ENCODE measurements at places on chromosomes 3 and 15.

GRCh38 chr3:125109536-125109925 is 53.7 kb upstream of the HEG1 start:
- DNase-seq = no peak

DNA sequence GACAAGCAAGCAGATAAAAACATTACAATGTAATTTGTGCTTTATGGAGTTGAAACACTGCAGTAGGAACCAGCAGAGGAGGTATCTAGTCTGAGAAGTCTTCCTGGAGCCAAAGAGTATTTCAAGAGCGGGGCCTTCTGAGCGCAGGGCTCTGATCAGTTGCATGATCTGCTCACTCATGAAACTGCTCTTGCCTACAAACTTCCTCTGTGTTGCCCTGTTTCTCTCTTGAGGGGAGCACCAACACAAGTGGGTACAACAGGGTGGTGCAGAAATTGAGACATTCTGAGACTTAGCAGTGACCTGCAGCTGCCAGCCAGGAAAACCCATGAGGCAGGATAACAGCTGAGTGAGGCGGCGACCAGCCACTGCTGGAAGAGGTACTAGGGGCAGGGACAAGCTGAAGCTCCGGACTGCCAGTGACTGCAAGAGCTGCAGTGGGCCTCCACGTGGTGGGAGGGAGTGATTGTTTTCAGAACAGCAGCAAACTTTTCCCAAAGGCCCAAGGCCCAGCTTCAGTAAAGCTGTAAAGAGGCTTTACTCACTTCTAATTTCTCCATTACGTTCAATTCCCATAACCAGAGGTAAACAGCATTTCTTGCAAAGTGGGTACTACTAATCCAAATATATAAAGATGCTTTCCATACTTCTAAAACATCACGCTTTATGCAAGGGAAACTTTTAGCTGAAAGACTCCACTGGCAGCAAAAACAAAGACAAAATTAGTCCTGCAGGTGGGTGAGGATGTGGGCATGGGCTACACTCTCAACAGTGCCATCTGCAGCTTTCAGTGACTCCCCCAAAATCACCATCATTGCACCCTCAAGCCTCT is 69.0 kb upstream of the LPP start:
- no peak for DNase-seq

DNA sequence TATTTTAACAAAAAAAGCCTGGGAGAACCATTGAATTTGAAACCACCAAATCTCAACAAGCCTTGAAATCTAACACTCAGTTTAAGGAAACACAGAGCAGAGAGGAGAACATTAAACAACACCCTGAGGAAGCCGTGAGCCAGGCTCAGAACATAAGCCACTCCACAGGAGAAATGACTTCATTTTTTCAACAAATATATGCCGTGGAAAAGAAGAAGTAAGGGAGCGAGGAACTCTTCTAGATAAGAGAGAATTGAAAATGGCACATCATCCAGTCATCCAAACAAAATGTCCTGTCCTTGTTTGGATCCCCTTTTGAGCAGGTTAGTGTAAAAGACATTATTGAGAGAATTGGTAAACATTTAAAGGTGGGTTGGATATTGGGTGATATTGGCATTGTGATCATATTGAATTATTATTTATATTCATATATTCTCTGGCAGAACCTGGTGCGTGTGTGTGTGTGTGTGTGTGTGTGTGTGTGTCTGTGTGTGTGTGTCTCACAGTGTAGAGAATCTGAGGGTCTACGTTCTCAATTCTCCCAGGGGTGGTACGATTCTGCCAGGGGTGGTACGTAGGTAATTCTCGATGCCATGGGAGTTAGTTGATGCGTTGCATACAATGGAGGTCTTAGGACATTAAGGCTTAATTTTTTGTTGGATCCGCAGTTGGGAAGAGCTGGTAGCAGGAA is 94.4 kb downstream of the ST6GAL1 start:
- no peak for DNase-seq

DNA sequence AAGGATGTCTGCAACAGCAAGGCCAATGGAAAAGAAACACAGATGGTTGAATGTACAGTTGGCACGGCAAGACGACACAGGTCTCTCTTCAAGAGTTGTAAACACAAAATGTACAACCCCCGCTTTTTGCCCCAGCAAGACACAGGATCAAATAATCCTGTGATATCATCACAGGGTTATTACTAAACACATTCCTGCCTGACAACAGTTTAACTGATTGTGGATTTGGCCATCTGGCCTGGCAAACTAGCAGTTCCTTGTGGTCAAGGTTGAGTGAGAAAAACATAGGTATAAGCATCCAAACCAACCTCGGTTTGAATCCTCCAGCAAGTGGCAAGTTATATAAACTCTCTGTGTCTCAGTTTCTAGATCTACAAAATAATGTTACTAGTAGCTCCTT is 23.4 kb downstream of the PARP16 start:
- DNase-seq = no peak

- no peak for DNase-seq
These were observed 122.5 kb downstream of the TJP1 start for GRCh38 chr15:29699791-29700190.

DNA sequence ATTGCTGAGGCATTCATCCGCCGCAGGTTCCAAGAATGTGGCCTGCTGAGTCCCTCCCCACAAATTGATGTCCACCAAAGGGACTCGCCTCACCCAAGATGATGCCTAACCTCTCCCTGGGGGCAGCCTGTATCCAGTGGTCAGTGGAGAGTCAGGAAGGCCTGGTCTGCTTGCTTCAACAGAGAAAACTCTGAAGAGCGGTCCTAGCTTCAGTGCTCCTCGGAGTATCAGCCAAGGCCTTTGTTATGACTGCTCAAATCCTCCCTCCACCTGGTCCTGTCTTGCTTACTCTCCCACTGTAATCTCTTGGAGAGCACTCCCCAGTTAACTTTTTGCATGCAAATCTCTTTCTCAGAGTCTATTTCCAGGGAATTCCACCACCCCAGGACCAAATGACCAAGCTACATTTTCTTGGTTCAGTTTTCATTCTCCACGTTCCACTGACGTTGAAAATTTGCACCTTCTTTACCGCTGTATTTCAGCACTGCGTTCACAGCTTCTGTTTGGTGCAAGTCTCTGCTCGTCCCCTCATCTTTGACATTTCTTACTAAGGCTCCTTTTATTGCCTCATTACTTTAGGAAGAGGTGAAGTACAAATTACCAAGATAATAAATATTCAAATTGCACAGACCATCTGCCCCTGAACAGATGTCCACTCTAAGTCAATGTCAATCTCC is 22.3 kb downstream of the CMTM7 start:
- no peak for DNase-seq

DNA sequence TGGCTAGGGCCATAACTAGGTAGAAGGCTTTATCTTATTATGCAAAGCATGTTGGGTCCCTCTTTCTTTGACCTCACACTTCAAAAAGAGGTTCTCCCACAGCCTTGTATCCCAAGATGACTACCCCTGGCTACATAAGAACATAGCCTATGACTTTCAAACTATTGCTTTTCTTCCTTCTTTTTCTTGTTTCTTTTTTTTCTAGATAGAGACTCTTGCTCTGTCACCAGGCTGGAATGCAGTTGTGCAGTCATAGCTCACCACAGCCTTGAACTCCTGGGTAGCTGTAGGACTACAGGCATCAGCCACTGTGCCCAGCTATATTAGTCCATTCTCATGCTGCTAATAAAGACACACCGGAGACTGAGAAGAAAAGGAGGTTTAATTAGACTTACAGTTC is 47.2 kb downstream of the DIPK2A start:
- peak; percentile 81 for DNase-seq

GRCh38 chr3:192834428-192834827 is 83.2 kb downstream of the MB21D2 start:
- no peak for DNase-seq

DNA sequence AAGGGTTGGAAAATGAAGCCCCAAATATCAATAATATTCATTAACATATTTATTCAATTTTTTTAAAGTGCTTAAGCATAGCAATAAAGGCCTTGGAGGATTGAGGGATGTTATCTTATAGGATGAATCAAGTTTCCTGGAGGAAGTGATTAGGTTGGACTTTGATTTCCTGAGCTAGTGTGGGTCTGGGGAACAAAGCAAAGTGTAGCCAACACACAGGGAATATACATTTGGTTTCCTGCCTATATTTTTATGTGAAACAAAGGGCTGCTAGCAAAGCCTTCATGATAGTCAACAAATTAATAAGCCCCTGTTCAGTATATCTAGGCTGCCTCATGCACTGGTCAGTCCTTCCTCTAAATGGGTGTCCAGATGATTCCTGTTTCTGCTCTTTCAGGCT is 261.1 kb upstream of the IL12A start:
- no peak for DNase-seq

DNA sequence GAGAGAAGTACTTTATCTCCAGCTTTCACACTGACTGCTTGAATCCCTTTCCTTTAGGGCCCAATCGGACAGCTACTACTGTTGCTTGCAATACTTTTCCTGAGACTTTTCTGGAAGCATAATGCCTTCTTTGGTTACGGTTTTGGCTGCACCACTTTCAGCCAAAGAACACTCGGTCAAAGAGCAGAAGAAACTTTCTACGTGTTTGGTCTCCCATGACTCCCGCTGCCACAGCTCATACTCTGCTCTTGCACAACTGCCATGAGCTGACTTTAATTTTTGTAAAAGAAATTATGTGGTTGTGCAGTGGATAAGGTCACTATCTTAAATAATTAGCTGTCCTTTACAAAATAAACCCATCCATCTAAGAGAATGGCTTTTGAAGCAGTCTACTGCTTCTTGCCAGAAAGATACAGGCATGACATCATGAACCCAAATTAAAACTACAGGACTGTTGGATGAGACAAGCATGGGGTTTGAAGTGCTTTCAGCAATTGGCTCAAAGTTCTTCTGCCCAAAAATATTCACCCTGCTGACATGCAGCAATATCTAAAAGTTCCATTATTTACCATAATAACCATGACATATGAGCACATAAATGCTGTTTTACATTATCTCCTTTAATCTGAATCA is 42.0 kb downstream of the PROS1 start:
- DNase-seq = no peak

GRCh38 chr15:28977377-28978010 is 91.7 kb downstream of the APBA2 start:
- DNase-seq = peak; percentile 92

- no peak for DNase-seq
These were observed 109.2 kb downstream of the CPNE4 start for GRCh38 chr3:131925571-131925970.

- DNase-seq = no peak
These were observed 41.8 kb downstream of the SLC24A1 start for GRCh38 chr15:65663521-65663920.

GRCh38 chr3:167733961-167734497 is 663 bp downstream of the PDCD10 start:
- no peak for DNase-seq

GRCh38 chr3:107816107-107816506 is 274.7 kb downstream of the CD47 start:
- DNase-seq = no peak

GRCh38 chr15:60960517-60960916 is 268.6 kb downstream of the RORA start:
- DNase-seq = no peak

DNA sequence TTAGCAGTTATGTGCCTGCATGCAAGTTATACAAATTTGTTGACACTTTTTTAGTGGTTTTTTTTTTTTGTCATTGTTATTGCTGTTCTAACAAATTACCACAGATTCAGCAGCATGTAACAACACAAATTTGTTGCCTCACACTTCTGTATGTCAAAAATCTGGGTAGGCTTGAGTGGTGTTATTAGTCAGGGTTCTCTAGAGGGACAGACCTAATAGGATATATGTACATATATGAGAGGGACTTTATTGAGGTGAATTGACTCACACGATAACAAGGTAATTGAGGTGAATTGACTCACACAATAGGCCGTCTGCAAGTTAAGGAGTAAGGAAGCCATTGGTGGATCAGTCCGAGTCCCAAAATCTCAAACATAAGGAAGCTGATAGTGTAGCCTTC is 15.0 kb upstream of the PLSCR1 start:
- DNase-seq = no peak

- DNase-seq = peak; percentile 43
These were observed 172.0 kb downstream of the STT3B start for GRCh38 chr3:31704591-31705179.

- no peak for DNase-seq
These were observed 979 bp upstream of the ZNF621 start for GRCh38 chr3:40523781-40524180.

- no peak for DNase-seq
These were observed at the start of gene MAP4 for GRCh38 chr3:48016301-48016973. Gene MAP4, minus strand, starts transcription at chr3:48016416. Its CDS starts 17,556 bp downstream, at chr3:47998860.

DNA sequence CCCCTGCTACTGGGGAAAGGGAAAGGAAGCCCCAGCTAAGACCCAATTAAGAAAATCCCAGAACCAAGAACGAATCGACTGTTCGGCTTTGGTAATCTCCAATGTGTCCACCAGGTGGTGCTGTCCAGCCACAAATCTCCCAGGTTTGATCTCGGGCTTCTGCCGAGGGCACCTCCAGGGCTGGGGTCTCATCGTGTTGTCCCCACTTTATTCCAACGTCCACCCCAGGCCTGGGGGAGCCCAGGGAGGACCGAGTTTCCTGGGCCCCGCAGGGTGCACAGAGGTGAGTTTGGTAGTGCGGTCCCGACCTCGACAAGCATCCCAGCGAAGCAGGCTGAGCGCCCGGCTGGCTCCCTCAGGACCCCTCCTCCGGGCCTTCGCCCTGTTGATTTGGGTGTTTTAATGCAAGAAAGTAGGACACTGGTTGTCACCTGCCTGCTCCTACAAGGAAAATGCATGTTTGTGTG is 185.1 kb downstream of the GOLGA6L6 start:
- no peak for DNase-seq

DNA sequence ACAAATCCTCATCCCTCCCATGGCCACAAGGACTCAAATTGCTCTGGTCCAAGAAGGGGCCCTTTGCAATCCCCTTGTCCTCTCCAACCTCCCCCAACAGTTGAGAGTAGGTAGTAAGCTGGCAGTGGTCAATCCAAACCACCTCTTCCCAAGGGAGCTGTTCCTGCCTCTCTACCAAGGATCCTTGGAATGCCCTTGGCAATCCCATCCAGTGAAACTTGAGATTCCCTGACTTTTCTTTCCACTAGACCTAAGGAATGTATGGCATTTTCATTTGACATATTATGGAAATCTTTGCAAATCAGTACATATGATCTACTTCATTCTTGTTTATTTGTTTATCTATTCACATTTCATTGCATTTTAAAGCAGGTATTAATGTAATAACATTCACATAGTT is 4.8 kb upstream of the RBP2 start:
- DNase-seq = no peak

DNA sequence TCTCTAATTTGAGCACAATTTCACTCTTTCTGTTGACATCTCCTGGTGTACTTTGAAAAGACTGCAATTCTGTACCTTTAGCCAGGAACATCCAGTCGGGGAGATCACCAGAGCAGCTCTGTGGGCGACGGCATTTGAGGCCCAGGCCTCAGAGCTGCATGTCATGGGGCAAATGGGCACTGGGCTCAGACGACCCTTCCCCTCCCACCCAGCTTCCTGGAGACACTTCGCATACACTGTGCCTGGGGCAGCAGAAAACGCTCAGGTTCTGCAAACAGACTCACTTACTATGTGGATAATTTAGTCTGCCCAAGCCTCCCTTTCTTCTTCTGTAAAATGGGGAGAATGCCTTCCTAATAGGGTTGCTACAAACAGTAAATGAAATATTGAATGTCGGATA is 96.9 kb downstream of the HMG20A start:
- DNase-seq = no peak

All from HFFc6 (cell line).